HT1080 (cell line): ENCODE measurements at places on chromosomes 11 and 22. TPM values are rescaled to one million over a fixed set of nuclear protein-coding genes. Genes with fewer than 3 reads are reported as not detected.

THY1 gene
- 0.20 TPM in 1 of 2 replicates, not detected in the other for total RNA-seq

SLC29A2 gene
- 0.37 and 0.68 TPM in 2 replicates for total RNA-seq

IMMP1L gene
- 17.5 and 24.0 TPM in 2 replicates for total RNA-seq

PDE3B gene
- not detected in 2 replicates for total RNA-seq

WBP2NL gene
- not detected in 2 replicates for total RNA-seq

OR8A1 gene
- total RNA-seq: not detected in 2 replicates

C11orf97 gene
- not detected in 2 replicates for total RNA-seq

GGTLC2 gene
- total RNA-seq: not detected in 2 replicates

CCDC90B gene
- total RNA-seq: 97.2 and 105 TPM in 2 replicates

SERPINH1 gene
- 241 and 271 TPM in 2 replicates for total RNA-seq

GSTT2B gene
- total RNA-seq: 3.5 and 6.3 TPM in 2 replicates

ANO5 gene
- 0.06 and 0.07 TPM in 2 replicates for total RNA-seq

LRRC75B gene
- 0.70 and 1.1 TPM in 2 replicates for total RNA-seq

OR6T1 gene
- total RNA-seq: not detected in 2 replicates

SERPIND1 gene
- 0.37 and 0.80 TPM in 2 replicates for total RNA-seq

ARHGAP20 gene
- total RNA-seq: 0.11 and 0.17 TPM in 2 replicates

EXPH5 gene
- total RNA-seq: 1.2 and 1.7 TPM in 2 replicates

DSCAML1 gene
- not detected in 2 replicates for total RNA-seq

NCF4 gene
- total RNA-seq: not detected in 2 replicates

KCTD14 gene
- total RNA-seq: 15.0 and 20.1 TPM in 2 replicates

ROBO3 gene
- total RNA-seq: 20.5 and 24.5 TPM in 2 replicates

TMEM121B gene
- 0.10 TPM in 1 of 2 replicates, not detected in the other for total RNA-seq
